8988T (cell line): ENCODE measurements at places on chromosomes 6 and 20.

GRCh38 chr6:97654674-97655073 lies 371.7 kb upstream of the MMS22L start:
- no peak for DNase-seq

- DNase-seq: no peak
Observed at GRCh38 chr6:164085091-164086075, 670.9 kb downstream of the QKI start.

DNA sequence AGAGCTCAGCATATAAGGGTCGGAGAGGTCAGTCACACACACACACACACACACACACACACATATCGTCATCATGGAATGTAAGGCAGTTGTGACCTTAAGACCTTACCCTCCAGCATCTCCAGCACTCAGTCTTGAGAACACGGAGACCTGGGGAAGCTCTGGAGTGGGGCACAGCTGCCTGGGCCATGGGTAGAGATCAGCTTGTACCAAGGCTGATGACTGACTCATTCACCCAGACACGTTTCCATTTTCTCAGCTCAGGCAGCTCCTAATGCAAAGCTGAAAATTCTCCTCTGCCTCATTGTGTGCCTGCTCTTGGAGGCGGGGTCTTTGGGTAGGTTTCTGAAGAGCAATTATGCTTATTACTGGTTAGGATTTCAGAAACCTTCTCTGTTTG lies 38.3 kb upstream of the PDYN start:
- no peak for DNase-seq

DNA sequence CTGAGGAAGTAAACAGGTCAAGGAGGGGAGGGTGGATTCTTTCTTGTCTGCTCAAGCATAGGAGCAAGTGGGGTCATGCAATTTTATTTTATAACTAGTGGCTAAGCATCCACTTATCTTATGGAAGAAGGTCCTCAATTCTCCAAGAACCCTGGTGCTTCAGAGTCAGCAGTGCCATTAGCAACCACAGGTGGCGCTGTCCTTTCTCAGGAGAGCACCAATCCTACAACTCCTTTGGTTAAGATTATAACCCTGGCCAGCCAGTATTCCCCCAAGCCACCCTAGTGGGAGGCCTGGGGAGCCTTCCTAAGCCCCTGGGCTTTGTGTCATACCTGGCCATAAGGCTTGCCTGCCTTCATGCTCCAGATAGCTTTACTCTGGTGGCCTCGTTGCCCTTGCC lies 60.7 kb downstream of the PCSK2 start:
- DNase-seq: no peak

DNA sequence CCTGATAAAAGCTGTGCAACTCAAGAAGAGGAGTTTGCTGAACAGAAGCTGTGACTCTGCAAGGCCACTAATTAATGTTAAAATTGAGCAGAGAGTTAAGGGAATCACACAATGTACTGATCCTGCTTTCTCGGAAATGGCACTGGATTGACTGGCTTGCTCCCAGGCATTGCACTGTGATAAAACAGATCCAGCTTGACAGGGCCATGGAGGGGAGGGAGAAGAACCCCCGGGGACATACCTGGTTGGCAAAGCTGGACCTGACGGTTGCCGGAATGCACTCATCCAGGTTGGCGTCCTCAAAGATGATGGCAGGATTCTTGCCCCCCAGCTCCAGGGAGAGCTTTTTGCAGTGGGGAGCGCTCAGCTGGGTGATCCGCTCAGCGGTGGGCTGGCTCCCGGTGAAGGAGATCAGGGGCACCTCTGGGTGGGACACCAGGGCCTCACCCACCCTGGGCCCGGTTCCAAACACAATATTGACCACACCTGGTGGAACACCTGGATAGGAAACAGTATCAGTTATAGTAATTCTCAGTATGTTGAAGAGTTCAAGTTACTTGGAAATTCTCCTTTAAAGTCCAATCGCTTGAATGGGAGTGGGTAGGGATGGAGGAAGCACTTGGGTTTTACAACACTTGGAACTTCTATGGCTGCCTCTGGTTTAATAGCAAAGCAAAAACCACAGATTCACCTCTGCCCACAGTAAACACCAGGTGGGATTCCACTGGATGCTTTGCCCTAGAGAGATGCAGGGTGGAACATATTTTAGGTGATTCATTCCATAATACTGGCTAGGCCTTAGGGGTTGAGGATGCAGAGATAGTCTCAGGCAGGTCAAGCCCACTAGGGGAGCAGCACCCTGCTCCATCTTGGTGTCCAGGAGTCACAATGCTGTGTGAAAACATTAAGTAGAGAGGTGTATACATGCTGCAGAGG lies 17.1 kb downstream of the ALDH8A1 start:
- DNase-seq: no peak

DNA sequence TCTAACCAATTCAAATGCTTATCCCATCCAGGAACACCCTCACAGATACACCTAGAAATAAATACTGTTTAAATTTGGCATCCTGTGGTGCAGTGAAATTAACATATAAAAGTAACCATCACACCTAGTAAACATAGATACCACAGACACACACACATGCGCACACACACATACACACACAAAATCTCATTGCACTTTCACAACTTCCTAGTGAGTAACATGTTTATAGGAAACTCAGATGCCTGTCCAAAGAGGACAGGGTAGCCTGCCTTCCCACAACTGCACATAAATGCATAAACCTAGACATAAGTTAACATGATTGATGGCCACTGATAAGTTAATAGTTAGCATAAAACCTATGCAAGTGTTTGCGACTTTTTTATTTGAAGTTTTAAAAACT lies 56.8 kb downstream of the LRRC1 start:
- no peak for DNase-seq

- no peak for DNase-seq
Observed at GRCh38 chr20:41264819-41265218, 52.7 kb downstream of the ZHX3 start.

DNA sequence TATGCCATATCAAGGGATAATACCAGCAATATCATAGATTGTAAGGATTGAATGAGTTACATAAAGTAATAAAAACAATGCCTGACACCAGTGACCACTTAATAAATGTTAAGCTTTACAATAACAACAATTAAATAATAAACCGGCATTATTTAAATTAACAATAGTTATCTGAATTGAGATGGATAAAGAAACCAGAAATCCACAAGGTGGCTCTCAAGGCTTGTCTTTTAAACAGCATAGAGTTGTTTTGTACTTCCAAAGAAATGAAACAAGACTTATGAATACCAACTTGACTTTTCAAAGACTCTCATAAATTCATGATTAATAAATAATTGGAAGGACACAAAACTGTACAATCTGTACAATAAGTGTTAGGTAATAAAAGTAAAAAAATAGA lies 203.1 kb downstream of the ASCC3 start:
- DNase-seq: no peak

- no peak for DNase-seq
Observed at GRCh38 chr6:123529843-123530242, 106.9 kb downstream of the TRDN start.

DNA sequence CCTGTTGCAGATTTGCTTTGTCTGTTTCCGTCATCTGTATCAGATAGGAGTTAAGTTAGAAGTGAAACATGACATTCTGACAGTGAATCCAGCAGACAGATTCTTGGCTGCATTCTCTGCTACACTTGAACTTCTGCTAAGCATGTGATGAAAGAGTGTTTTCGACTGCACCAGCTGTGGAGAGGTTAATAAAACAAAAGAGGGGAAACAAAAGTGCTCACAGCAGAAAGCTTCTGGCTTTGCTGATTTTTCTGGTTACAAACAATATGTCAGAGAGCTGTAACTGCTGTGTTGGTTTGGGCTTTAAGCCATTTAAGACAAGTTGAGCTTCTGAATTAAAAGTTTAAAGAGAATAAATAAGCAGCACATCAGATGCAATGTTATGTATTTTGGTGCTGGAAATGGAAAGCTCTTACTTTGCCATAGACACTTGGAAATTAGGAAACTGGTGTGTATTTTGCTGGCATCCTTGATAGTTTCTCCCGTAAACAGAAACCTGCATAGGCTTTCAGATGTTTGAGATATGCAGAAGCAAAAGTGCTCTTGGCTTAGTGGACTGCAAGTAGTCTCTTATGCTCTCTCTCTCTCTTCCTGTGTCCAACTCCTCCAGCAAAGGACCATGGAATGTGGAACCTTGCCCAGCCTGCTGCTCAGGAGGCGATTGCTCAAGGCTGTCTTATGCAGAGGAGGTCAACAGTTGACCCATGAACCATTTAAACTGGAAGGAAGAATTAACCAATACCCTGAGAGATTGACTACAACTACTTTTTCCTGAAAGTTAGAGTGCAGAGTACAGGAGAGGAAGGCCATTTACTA lies 104.9 kb downstream of the RPS12 start:
- DNase-seq: no peak

DNA sequence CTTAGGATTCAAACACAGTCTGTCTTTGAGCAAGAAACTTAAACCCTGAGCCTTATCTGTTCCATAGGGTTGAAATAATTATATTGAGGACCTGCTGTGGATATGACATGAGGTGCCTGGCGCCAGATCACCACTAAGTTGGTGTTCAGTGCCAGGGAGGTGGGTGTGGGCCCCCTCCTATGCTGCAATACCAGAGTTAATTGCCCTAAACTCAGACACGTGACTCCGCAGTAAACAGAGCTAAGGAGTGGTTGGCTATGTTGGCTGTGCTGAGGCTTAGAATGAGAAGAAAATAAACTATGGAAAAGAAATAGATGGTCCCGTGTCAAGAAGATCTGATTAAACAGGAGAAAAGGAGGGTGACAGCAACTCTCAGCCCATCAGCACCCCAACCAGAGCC lies 419.4 kb upstream of the JARID2 start:
- no peak for DNase-seq

DNA sequence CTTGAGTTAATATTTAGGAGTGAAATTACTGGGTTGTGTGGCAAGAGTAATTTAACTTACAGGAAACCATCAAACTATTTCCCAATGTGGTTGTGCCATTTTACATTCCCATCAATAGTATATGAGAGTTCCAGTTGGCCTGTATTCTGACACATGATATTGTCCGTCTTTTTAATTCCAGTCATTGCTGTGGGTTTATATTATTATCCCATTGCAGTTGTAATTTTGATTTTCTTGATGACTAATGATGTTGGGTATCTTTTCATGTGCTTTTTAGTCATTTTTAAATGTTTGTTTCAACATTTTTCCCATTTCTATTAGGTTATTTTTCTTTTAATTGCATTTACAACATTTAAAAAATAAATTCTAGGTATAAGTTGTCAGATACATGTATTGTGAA lies 614.0 kb downstream of the UTRN start:
- no peak for DNase-seq

GRCh38 chr6:8814440-8815000 lies 379.2 kb upstream of the SLC35B3 start:
- DNase-seq: no peak

- DNase-seq: no peak
Observed at GRCh38 chr20:57412347-57413029, 21.3 kb downstream of the RBM38 start.

GRCh38 chr6:77368660-77369313 lies 94.5 kb downstream of the HTR1B start:
- no peak for DNase-seq

DNA sequence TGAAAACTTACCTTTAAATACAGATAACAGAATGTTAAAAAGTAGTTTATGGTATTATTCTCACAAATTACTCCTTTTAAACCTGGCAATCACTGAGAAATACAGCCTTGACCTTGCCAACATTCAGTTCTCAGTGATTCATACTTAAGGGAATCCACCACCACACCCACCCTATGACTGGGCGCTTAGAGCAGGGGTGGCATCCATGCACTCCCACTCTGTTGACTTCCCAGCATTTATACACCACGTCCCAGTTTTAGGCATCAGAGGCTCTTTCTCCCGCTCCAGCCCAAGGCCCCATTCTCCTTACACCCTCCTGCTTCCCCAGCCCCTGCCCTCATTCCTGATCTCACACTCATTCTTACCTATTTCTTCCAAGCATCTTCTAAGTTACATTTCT lies 16.3 kb downstream of the TRAF3IP2 start:
- DNase-seq: peak; percentile 60

DNA sequence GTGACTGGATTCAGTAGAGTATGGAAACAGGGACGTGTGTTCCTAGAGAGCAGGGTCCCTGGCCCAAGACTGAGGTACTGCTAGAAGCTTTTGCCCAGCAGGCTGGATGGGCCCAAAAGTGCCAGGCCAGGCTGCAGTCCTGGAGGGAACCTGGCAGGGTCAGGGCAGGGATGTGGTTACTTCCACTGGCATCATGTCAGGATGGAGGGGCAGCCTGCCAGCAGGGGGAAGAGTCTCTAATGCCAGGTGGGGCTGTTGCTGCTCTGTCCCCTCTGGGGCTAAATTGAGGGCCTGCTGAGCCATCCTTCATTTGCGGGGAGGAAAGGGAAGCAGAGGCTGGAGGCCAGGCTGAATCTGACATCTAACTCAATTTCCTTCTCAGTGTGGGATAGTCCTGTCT lies 17.2 kb downstream of the ZDHHC14 start:
- no peak for DNase-seq
